ENCODE measurements at places on chromosomes 2 and 18.

DNA sequence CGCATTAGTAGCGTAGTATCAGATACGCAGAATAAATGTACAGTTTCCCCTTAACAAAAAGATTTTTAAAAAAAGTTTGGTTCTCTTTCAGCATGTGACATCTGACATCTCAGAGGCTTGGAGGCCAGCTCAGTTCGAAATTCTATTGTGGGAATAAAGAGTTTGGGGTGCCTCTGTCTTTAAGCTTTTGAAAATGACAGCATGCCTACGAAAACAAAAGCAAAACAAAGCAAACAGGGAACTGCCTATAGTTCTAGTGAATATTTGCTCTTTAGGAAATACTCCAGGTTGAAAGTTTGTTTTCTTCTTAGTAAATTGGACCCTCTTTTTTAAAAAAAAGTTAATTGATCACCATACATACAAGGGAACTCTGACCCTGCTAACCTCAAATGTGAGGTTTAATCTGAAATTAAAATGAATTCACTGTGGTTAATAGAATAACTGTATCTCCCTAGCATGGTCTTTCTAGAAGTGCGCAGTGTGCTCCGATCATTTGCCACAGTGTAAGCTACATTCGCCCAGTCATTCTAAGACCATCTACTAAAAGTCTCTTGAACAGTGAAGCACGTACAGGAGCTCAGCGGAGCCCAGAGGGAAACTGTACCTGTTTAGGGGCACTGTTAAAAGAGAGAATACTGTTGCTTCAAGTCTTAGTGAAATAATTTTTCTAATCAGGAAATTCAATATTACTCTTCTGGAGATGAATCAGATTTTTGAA, 347.0 kb upstream of the CDH2 start:
- DNase-seq = no peak

- DNase-seq = no peak
Measured at GRCh38 chr2:2798337-2798736, 467.3 kb upstream of the MYT1L start.

- DNase-seq = no peak
Measured at GRCh38 chr18:32373995-32374394, 96.7 kb downstream of the GAREM1 start.

GRCh38 chr2:36404318-36404717, 48.7 kb downstream of the CRIM1 start:
- DNase-seq = no peak
